ENCODE measurements at places on chromosomes 5 and 9. TPM values are rescaled to one million over a fixed set of nuclear protein-coding genes. Genes with fewer than 3 reads are reported as not detected.

ATG12 gene
- total RNA-seq: 36.0 TPM

AGXT2 gene
- total RNA-seq: not detected

RPP25L gene
- 24.8 TPM for total RNA-seq

PLCXD3 gene
- under 0.01 TPM for total RNA-seq

STPG3 gene
- total RNA-seq: not detected

CNTNAP3B gene
- total RNA-seq: 1.3 TPM

WDR38 gene
- total RNA-seq: not detected

EGFLAM gene
- 4.7 TPM for total RNA-seq

GOLM1 gene
- 81.4 TPM for total RNA-seq

RXRA gene
- total RNA-seq: 11.4 TPM

SHOC1 gene
- under 0.01 TPM for total RNA-seq

OR1L8 gene
- not detected for total RNA-seq

SNCAIP gene
- total RNA-seq: 19.4 TPM

SERF1B gene
- 5.3 TPM for total RNA-seq

DMRT3 gene
- total RNA-seq: not detected

THBS4 gene
- total RNA-seq: 1.1 TPM

FTMT gene
- not detected for total RNA-seq

PROB1 gene
- total RNA-seq: 1.0 TPM

CDKN2B-AS1 gene
- total RNA-seq: 4.8 TPM

DOLK gene
- total RNA-seq: 28.7 TPM

LCN1 gene
- total RNA-seq: 0.65 TPM

GARIN3 gene
- not detected for total RNA-seq

TRPM6 gene
- total RNA-seq: 0.09 TPM
